ENCODE measurements at places on chromosomes 11 and 22.

DNA sequence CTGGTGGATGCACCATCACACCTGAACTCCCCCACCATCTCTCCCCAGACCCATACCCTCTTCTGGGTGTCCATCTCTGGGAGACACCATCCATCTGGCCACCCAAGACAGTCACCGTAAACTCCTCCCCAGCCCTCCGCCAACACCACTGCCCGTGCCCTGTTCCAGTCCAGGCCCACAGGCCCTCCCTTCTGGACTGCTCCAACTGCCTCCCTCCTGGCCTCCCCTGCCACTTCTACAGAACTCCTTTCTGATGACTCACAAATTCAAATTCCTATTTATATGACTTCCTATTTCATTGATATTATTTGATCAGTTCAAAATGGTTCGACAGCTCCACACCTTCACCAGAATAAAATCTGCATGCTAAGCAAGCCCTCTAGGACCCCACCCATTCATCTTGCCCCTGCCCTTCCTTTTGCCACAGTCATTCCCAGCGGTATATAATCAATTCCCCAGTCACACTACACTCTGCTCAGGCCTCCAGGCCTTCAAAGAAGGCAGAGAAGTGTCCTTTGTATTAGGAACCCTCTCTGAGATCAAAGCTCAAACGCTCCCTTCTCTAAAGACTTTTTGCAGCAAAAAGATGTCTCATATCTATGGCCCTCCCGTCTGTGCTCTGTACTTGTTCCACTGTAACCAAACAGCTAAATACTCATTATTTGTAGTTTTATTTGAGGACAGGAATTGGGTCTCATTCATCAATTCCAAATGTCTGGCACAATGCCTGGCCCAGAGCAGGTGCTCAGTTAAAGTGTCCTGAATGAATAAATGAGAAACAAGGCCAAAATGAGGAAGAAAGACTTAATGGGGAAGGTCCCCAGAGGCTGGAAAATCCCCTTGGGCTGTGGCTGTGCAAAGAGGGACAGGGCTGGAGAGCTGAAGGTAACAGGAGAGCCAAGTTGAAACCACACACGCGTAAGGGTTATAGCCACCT is 29.0 kb downstream of the MYH9 start:
- no peak for DNase-seq

DNA sequence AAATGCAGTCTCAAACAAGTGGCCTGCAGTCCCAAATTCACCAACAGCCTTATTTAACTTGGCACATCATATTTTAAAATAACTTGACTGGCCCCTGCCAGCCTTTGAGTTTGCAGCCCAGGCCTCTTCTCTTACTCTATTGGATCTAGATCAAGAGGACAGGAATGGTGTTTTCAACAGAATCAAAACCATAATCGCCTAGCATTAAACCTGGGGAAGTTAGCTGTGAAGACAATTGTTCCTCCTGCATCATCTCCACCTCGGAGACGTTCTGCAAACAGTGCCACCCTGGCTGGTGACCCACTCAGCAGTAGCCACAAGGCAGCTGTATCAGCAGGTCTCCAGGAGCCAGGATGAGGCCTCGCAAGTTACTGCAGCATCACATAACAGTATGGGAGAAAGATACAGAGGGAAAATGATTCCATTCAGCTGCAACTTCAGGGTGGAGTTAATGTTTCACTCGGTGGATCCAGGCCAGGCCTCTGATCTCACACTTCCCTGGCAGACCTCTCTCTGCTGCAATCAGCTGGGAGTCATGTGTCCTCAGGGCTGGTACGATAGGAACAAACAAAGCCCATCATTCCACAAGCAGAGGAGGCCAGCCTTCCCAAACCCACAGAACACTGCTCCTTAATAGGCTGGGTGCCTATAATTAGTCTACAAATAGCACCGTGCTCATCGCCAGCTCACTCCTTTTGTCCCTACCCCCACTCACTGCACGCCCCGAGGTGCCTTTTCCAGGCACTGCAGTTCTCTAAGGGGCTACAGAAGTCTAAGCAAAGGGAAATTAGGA is 18.6 kb upstream of the SCN2B start:
- no peak for DNase-seq

DNA sequence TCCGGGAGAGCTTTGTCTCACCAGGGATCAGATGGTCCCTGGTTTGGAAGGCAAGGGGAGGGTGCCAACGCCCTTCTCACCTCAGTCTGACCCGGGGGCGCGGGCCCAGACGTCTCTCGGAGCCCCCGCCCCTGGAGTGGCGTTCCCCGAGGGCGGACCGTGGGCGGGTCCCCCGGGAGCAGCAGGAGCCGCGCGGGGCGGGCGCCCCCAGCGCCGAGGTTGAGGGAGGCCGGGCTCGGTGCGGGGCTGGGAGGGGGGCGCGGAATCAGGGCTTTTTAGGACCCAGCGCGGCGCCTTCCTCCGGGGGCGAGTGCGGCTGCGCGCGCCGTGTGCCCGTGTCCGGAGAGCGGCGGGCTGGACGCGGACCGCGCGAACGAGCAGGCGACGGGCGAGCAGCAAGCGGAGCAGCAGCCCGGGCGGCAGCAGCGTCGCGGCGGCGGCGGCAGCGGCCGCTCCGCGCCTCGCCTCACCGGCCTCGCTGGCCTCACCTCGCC is at the start of gene KCNC1:
KCNC1 (plus strand) TSS at position 364 of the 494 bp plus-strand sequence. CDS start 1,222 bp downstream, outside the sequence.
- no peak for DNase-seq

DNA sequence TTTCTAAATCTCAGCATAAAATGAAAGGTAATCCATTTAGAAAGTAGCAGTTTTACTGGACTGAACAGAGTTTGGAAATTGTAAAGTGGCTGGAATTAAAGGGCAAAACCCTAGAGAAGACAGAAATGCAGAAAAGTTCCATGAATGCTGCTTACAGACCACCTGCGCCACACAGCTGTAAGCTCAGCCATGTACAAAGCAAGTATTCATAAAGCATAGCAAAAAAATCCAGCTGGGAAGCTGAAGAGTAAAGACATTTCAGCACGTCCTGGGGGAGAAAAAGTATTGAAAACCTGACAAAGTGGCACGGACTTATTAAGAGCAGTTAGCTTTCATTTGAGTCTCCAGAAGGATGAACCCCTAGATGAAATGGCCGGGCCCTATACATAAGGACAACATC is 220.1 kb upstream of the CNTN5 start:
- no peak for DNase-seq

DNA sequence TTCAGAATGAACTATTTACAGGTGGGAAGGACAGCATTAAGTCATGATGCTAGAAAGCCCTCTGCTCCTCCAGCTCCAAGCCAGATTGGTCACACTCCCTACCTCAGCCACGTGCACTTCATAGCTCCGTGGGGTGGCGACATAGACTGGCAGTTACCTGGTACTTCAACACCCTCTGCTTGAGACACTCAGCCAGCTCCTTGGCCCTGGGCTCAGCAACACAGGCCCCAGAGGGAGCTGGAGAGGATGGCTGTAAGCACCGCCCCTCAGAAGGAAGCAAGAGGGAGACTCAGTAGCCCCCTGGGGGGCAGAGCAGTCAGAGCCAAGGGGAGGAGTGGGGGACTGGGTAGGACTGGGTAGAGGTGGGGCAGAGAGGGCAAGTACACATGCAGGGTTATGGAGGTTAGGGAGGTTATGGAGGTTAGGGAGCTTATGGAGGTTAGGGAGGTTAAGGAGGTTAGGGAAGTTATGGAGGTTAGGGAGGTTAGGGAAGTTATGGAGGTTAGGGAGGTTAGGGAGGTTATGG is 102.1 kb upstream of the BID start:
- DNase-seq, result no peak

DNA sequence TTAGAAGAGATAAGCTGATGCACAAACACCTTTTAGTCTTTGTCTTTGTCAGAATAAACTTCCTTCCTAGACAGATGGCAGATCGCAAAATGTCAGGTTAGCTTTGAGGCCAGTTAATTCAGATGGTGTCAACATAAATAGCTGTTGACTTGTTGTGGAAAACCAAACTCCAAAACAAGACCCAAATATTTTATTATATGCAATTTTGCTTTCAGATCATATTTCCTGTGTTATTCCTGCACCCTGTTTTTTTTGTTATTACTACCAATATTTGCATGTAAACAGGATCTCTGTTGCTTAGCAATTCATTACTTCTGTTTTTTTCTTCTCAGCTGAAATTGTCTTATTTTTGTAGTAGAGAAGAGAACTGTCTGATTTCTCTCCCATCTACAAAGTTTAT is 316.0 kb downstream of the ETS1 start:
- no peak for DNase-seq

DNA sequence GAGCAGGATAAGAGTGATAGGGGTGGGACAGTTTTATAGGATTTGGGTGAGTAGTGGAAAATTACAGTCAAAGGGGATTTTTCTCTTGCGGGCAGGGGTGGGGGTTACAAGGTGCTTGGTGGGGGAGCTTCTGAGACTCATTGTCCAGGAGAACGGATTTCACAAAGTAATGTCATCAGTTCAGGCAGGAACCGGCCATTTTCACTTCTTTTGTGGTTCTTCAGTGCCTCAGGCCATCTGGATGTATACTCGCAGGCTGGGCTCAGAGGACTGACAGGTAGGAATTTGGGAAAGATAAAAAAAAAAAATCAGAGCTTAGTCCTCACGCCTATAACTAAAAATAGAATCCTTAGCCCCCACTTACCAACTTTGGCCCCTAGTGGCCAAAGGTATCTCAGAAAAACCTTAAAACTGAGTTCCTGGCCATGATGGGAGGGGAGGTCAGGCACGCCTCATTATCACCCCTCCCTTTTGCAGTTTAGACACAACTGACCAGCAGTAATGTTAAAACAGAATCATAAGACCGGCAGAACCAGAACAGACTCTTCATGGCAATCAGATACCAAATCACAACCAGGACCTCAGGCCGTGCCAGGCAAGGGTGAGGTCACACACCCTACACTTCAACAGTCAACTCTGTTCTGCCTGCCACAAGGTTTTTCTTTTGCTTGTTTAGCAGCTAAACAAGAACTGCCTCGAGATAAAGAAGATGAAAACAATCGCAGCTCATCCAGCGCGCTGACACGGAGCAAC is 8.9 kb upstream of the APOBEC3G start:
- DNase-seq, result no peak

- no peak for DNase-seq
Observed at GRCh38 chr11:133724116-133724515, 121.2 kb downstream of the SPATA19 start.

DNA sequence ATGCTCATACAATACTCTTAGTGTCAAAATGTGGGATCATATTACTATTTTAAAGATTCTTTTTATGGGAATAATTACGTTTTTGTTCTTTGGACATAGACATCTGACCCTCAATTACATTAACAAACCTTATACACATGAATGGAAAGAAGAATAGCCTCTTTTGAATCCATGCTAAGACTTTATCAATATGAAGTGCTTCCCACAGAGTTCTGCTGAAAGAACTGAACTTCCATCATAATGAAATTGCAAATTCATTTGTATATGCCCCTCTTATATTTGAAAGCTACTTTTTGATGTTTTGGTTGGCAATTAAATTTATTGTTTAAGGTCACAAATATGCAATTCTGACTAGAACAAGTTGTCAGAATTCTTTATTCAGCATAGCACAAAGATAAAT is 254.9 kb downstream of the TMEM135 start:
- DNase-seq, result no peak

- DNase-seq, result no peak
Observed at GRCh38 chr11:99234534-99234933, 213.8 kb downstream of the CNTN5 start.

GRCh38 chr11:111324277-111324720 is 26.0 kb downstream of the POU2AF3 start:
- DNase-seq, result no peak

DNA sequence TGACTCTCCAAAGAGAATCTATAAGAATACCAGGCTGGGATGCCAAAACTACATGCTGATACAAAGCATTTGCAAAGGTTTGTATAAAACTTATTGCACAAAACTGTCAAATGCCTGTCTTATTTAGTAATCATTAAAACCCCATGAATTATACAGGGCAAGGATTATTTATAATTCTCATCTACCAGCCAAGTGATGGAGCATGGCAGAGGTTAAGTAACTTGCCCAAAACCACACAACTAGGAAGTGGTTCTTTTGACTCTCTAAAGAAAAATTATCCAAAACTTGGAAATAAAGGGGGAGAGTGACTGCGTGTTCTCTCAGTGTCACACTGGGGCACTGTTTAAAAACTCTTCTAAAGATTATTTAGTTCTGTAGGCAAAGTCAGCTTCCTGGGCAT is 17.4 kb upstream of the CLMP start:
- no peak for DNase-seq

DNA sequence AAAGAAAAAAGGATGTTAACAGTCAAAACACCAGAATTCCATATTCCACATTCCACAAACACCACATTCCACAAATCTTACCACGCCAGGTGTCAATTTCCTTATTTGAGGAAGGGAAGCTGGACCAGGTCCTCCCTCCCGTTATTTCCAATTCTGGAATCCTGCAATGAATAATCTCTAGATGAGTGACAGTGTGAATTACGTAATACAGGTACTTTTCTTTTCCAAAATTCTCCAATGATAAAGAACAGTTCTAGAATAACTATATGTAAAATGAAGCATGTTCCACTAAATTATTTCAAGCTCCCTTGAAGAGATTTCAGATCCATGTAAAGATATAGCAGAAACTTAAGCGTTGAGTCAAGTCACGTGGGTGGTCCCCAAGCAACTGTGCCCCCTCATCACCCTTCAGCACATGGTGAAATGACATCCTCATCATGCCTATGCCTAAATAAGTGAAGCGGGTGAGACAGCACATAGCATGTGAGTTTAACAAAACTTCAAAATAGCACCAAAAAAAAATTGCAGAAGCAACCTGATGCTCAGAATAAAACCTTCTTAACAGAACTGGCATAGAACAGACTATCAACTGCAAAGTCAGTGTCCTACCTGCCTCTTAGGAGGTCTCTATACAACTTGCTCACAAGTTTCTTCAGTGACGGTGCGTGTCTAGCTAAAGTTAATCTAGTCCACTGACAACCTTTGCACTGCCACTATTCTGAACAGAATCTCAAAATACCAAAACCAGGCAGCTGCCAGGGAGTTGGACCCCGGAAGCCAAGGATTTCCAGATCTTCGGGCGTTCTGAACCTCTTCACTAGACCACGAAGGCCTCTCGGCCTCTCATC is 876 bp downstream of the NFRKB start:
- no peak for DNase-seq

DNA sequence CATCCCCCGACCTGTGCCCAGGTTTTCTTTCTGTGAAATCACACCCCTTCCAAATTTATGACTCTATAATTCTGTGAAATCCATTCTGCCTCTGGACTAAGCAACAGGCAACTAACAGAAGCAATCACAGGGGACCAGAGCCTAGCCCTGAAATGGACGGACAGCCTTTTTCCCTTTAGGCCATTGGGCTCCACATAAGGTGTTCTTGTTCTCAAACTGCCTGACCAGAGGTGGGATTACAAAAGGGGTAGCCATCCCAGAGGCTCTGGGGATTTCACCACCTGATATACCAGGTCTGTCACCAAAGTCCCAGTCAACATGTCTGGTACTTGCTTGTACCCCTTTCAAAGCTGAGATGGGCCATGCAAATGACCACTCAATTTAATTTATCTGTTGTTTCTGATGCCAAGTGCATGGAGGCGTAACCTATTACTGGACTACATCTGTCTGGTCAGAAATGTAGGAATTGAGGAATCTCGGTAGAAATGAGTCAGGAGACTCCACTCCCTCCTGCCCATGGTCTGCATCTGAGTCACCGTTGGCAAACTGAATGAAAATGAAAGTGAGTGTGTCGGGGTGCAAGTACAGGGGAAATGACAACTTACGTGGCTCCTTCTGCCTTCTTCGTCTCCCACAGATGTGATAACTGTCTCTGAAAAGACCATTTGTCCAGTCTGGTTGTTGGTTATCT is 10.2 kb downstream of the DKK3 start:
- DNase-seq, result no peak
